ENCODE measurements at places on chromosomes 3 and 15.
A peak's percentile ranks its signal among the peaks of the same experiment; 100 is the strongest.

DNA sequence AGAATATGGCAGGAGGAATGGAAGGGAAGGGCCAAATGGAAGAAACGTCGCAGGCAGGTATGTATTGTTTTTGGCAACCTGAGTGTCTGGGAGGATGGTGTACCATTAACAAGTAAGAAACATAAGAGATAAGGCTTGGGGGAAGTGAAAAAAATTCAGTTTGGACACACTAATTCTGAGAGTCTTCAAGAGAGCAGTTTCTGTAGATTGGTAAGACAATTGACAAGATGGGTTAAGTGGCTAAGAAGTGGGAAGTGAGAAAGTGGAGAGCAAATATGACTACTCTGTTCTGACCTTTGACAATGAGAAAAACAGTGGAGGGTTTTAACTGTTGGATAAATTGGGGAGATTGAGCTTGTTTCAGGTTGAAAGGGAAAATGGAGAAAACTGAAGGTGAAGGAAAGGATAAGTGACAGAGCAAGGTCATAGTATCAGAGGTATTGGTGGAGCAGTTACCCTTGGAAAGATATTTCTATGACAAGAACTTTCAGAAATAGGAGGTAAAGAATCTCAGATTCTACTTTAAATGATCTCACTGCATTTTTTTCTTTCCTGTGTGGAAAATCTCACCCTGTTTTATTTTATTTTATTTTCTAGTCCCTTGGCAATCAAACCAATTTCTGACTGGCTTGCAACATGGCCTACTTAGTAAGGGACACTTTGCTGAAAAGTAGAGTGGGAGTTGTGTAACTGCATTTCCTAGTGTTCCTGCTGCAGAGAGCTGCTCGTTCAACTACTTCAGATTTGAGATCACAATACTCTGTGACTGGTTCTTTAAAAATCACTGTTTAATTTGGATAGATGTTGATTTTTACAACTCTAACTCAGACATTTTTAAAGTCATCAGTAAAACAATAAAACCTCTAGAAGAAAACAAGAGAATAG, 23.1 kb upstream of the GABPB1 start:
- no peak for DNase-seq

- DNase-seq, result peak; percentile 68
Measured at GRCh38 chr15:68271854-68272471, 5.6 kb upstream of the FEM1B start.

DNA sequence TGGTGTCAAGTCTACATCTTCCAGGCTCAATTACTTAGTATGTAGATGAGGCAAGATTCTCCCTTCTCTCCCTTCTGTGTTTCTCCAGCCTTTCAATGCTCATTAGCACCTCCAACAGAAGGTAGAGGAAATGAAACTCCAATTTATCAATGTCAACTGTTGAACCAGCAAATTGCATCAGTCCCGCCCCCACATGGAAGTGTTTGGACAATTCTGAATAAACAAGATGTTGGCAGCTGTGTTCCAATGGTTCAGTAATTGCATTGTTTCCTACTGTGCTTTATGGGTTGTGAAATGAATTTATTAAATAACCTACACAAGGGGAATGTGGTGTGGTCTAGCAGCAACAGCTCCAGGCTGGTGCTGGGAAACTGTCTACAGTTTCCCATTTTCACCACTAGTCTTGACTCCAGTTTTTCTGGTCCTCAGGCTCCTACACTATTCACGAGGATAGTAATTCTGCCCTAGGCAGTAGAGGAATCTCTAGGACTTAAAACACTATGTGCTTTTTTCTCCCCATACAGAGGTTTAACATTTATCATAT, 91.9 kb downstream of the MB21D2 start:
- DNase-seq, result no peak

DNA sequence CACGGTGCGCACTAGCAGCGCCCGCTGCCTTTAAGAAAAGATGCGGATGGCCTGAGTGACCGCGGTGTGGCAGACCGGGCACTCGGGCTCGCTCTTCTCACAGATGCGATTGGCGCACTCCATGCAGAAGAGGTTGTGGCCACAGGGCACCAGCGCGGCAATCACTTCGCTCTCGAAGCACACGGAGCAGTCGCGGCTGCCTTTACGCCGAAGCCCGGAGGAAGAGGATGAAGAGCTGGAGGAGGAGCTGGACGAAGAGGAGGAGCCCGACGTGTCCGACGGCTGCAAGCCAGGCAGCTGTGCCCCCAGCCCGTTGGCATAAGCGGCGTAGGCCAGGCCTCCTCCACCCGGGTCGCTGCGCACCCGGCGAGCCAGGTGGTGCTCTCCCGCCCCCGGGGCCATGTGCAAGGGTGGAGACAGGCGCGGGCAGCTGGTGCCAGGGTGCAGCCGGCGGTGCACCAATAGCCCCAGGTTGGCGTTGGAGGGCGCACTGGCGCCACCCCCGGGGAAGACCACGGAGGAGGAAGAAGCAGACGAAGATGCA, 2.6 kb downstream of the MEX3B start:
- DNase-seq, result no peak

DNA sequence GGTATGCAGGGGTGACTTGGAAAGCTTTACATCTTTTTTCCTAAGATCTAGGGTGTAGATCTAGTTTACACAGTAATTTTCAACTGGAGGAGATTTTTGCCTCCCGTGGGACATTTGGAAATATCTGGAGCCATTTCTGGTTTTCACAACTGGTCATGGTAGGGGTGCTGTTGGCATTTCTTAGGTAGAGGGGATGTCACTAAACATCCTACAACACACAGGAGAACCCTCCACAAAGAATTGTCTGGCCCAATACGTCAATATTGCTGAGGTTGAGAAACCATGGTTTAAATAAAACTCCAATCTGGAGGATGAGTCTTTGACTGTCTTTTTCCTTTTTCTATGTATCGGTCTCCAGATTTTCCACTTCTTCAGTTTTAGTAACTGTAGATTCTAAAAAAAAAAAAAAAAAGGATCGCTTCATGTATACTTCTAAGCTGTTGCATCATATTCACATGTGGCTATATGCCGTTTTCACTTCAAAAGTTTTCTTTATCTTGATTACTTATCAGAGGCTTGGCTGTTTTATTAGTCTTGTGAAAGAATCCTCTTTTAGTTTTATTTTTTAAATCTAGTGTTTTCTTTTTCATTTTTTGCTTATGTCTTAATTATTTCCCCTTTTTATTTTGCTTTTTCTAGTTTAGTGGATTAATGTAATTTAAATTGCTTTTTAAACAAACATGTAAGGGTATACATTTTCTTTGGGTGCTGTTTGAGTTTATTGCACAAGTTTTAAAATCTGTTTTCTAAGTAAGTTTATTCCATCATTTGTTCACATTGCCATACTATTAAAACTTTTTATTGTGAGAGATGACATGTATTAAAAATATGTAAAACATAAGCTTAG, 21.2 kb downstream of the UBE2Q2 start:
- no peak for DNase-seq
